Activated T-helper 1 cell treated with anti-CD3 and anti-CD28 coated beads, Interleukin-2, amount 50 U/mL, for 16 hours (primary cell): ENCODE measurements at places on chromosomes 13 and 19.

DNA sequence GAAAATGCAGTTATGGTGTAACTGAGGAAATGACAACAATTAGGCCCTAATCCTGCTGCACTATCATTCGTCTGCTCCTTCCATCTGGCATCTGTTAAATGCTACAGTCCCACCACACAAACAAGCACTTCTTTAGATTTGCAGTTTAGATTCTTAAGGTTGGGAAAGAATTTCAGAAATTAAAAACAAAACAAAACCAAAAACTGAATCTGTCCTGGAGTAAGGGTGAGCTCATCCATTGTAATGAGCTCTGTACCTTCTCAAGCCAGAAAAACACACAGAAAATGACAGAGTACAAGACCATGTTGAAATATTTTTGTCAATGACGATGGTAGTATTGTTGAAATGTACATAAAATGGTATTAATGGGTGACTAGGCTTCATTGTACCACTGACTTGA, 28.3 kb downstream of the SMAD9 start:
- DNase-seq = no peak

DNA sequence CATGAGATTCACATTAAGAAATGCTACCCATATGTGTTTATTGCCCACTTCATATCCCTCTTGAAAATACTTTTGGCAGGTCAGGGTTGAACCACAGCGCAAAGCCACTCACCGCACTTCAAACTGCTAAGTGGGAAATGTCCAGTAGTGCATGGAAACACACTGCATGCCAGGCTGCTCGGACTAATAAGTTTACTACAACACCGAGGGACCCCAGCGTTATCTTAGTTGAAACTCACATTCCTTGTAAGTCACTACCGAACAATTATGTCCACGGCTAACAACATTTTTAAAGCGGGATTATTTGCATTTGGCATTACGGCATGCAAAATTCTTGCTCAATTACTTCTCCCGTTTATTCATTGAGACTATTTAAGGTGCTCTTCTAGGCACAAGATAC, 4.0 kb downstream of the BRD4 start:
- no peak for DNase-seq

DNA sequence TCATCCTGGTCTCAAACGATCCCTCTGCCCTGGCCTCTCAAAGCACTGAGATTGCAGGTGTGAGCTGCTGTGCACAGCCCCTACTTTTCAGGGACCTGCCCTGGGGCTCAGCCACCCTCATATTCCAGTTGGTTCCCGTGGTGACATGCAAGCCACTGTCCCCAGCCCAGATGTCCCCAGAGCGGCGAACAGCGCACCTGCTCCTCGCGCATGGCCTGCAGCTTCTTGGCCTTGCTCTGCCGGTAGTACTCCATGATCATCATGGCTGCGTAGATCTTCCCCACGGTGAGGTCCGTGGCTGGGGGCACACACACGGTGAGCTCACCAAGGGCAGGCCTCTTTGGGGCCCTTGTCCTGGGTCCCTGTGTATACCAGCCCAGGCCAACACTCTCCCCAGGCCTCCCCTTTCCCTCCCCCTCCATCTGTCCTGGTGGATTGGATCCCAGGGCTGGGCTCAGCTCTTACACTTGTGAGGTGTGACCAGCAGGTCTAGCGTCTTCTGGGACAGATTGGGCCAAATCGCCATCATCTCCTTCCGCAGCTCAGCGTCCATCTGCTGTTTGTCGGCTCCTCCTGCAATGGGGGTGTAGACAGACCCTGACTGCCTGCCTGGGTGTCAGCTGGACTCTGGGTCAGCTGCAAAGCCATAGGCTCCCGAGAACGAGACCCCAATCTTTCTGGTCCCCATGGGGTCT, 64.0 kb downstream of the IER2 start:
- no peak for DNase-seq

DNA sequence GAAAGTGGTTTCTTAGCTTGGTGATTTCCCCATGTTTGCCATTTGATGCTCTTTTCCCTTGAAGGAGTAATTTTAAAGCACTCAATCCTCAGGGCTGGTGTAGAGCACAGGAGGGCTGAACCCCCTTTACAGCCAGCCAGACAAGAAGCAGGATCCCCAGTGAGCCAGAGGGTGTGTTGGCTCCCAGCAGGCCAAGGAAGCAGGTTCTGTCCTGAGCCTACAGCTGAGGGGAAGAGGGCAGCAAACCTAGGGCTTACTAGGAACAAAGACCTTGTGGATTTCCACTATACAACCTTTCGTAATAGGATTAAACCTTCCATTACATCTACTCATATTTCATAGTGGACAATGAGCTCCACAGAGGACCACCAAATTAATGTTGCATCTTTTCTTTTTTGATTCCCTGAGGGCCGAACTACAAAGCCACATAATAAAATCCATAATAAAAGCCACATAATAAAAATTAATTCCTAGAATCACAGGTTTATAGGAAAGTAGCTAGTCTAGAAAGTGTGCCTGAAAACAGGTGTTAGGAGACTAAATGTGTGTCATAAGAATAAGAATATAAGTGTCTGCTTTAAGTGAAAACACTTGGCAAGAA, 300.2 kb downstream of the DCLK1 start:
- DNase-seq = no peak

DNA sequence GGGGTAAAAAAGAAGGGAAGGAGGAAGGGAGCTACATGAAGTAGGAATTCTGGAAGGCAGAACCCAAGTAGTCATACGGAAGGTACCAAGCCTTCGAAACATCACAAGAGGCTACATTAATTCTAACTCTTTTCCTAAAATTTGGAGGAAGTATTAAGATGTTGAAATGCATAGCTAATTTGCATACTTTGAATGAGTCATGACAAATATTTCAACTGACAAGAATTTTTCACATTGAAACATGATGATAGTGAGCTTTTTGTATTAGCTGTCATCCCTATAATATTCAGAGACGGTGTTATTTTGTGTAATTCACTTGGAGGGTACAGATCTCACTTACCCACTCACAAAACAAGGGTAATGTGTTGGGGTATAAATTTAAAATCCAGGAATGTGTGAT, 9.1 kb upstream of the ACOD1 start:
- no peak for DNase-seq

GRCh38 chr13:95360464-95361097, 59.3 kb upstream of the ABCC4 start:
- DNase-seq = no peak

- DNase-seq = no peak
Observed at GRCh38 chr19:12656899-12657571, 9.5 kb downstream of the MAN2B1 start.

GRCh38 chr19:48069435-48069834, 25.6 kb upstream of the CABP5 start:
- DNase-seq = no peak

DNA sequence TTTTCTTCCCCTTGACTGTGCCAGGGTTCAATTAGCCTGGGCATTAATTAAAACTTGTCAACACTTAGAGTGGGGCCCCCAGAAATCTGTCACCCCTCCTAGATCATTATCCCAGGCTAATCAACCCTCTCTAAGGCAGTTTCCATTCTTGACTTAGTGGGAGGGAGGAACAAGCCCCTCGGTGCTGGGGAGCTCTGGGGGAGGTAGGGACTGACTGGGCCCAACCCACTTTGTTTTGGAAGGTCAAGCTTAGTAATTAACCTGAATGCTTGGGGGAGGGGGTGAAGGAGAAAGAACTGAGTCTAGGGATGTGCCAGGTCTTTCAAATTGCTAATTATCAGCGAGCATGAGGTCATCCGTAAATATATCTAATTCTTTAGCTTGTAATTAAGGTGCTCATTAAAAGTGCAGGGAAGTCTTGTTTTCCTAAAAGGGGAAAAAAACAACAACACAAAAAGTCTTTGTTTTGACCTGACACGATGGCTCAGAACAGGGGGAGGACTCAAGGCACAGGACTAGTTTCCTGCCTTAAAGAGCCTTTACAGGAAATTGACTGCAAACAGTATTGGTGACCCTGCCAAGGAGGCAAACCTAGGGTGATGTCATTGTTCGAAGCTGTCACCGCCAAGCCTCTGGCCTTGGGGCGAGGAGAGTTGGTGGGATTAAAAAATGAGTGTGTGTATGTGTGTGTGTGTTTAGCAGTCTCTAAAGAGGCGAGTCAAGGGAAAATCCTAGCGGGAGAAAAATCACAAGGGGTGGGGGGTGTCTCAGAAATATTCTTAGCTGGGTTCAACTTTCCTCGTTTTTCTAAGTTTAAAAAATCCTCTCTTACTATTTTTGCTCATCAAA, 19.4 kb downstream of the ACTN4 start:
- no peak for DNase-seq

DNA sequence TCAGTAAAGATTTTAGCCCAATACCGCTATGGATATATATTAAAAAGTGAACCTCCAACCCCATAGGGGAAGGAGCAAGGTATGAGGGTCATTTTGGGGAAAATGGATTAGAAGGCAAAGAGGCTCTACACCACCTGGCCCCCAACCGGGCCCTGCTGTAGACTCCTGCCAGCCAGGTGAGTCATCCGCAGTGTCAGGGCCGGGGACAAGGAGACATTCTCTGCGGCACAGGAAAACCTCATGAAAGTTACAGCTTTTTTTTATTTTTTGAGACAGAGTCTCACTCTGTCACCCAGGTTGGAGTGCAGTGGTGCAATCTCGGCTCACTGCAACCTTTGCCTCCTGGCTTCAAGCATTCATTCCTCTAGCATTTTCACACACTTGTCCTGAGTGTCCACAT, 32.0 kb downstream of the ZFR2 start:
- no peak for DNase-seq

- DNase-seq = no peak
Observed at GRCh38 chr19:2015608-2015950, at the start of gene BTBD2. TSS of gene BTBD2 (minus strand) at chr19:2015714. CDS start at chr19:2015703, 11 bp downstream.

DNA sequence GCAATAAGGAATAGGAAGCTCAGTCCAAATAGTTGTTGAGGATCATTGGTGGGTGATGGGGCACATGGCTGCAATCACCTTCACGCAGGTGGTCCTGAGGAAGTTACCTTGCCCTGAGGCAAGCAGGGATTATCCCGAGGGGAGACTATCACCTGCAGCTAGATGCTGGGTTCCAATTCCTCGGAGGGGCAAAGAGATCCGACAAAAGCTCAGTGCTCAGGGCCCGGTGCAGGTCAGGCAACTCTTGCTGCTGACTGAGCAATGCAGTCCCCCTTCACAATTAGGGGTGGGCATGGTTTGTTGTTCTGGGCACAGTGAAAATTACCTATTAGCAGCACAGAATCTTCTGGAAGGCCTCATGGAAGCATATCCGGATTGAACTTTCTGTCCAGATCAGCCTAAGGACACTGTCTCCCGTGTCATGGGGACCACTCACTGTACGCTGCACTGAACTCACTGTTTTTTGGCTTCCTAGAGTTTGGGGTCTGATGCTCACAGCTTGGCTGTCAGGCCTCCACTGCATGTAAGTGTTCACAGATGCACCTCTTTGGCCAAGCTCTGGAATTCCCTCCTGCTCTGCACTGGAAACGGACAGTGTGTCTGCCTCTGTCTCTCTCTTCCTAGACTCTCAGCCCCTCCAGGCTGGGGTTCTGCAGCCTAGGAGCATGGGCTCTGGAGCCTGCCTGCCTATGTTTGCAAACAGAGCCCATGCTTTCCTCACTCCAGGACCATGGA, 372.7 kb downstream of the ZNF536 start:
- DNase-seq = no peak

DNA sequence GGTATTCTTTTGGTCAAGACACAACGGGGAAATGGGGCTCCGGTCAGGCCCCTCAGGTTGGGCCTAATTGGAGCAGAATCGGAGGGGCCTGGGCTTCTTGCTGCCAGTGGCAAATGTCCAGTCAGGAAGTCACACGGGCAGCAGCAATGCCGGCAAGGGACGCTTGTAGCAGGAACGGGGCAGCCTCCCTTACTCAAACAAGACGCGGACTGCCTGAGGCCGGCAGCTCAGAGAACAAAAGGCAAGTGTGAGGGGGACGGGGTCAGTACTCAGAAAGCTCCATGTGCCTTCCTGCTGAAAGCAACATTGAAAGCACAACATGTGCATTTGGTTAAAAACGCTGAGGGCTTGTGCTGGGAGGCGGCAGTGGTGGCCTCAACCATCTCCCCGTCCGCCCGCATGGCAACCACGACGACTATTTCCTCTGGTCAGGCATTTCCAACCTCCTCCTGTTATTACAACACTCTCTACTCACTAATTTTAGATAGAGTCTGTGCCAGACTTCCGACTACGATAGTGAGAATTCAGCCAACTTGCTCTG, 20.5 kb upstream of the RASA3 start:
- no peak for DNase-seq

DNA sequence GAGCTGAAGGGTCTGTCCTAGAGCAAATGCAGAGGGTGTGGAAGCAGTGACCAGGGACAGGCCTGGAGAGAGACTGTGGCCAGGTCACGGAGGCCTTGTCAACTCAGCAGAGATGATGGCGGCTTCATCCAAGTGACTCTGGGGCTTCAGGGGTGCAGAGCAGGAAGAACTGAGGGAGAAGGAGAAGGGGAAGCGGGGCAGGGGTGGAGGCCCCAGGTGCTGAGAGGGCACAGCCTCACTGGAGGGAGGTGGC, 299.1 kb downstream of the ZNF536 start:
- DNase-seq = no peak

DNA sequence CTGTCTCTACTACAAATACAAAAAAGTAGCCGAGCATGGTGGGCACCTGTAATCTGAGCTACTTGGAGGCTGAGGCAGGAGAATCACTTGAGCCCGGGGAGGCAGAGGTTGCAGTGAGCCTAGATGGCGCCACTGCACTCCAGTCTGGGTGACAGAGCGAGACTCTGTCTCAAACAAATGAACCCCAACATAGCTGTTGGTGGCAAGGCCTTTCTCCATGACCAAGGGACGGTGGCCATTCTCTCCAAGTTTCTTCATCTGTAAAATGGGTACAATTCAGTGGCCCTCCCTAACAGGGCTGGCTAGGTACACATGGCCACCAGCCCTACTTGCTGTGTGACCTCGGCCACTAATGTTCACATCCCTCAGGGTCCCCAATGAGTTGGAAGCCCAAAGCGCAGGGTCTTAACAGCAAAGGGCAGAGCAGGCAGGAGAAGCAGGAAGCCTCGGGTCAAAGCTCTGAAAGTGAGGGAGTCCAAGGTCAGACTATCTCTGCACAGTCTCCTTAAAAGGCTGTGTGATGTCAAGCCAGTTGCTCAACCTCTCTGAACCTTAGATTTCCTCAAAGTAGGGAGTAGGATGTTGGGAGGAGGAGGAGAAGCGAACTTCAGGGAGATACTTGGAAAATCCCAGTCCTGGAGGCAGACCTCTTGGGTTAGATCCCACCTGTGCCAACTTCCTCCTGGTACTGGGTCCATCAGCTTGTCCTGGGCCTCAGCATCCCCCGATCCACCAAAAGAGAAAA, 2.7 kb downstream of the JUND start:
- DNase-seq = no peak

DNA sequence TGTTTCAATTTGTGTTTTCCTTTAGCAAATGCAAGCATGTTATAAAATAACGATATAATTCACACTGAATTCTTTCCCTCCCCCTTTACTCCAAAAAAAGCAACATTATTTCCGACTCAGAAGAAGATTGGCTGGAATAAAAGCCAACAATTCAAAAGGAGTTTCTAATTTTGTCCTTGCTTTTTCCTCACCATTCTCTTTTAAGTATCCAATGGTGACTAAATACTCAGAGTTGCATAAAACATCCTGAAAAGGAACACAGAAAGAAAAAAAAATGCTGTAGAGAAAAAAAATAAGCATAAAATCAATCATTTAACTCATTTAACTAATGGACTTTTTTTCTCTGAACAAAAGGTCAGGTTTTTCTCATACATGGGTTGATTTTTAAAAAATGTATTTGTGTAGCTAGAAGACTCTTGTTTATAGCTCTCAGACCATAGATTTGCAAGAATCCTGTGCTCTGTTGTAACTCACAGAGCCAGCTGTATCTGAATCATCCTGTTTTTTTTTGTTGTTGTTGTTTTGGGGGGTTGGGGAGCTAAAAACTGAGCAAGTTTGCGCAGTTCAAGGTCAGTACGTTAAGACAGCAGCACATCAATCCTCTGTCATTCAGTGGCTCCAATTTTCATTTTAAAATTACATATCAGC, 108.1 kb downstream of the PCDH17 start:
- DNase-seq = no peak

- DNase-seq = peak; percentile 24
Observed at GRCh38 chr19:11887611-11888531, at the start of gene ZNF69. TSS of gene ZNF69 (plus strand) at chr19:11887782. CDS start at chr19:11887924, 142 bp downstream.
